ENCODE measurements at places on chromosomes 1 and 21.
A peak's percentile ranks its signal among the peaks of the same experiment; 100 is the strongest.

DNA sequence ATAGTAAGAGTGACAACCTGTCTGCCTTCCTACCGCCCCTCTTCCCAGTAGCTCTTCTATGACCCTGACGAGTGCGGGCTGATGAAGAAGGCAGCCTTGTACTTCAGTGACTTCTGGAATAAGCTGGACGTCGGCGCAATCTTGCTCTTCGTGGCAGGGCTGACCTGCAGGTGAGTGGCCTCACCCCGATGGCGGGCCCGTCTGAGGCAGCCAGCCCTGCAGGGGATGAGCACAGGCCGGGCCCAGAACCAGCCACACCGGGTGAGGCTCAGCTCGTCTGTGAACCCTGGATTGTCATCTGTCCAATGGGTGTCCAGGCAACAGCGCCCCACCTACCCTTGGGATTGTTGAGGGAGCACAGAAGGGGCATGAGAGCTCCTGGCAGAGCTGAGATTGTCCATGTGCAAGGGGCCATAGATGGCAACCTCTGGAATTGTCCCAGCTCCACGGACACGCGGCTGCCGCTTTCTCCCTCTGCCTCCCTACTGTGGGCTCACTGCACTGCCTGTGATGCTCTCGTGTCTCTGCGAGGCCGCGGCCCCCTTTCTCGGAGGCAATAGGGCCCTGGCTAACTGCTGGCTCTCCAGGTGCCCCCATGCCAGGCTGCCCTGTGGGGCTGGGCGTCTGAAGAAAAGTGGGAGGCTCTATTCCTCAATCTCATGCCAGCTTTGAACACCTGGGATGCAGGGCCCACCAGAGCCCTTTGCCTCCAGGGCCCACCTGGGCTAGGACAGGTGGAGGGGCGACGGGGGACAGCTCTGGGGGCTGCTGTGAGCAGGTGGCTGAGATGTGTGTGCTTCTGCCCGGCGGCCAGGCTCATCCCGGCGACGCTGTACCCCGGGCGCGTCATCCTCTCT is 50.0 kb upstream of the LRRC3 start:
- no peak for DNase-seq

DNA sequence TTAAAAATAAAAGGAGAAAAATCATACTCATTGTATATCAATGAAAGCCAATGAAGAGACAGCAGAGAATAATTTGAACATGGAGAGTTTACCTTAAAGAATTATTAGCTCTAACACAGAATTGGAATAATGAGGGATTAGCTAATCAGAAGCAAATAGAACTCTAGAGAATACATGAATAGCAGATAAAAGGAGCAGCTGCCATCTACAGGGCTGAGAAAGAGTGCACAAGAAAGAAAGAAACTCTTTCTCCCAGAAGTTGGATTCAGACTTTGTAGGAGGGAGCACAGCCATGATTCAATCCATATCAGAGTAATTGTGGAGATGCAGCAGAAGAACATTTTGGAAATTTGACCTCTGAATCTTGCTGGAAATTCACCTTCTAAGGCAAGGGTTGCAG is 1171.2 kb downstream of the PLA2G4A start:
- DNase-seq: no peak

DNA sequence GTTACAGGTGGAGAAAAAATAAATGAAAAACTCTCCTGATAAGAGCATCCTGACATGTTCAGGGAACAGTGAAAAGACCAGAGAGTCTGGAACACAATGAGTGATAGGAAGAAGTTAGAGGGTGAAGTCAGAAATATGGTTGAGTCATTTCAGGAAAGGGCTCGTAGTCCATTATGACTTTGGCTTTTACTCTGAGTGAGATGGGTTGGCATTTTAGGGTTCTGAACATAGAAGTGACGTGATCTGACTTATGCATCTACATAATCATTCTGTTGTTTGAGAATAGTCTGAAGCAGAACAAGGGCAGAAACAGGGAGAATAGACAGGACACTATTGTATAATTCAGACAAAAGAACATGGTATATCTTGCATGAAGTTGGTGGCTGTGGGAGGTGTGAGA is 5.8 kb downstream of the HMCN1 start:
- DNase-seq: no peak

DNA sequence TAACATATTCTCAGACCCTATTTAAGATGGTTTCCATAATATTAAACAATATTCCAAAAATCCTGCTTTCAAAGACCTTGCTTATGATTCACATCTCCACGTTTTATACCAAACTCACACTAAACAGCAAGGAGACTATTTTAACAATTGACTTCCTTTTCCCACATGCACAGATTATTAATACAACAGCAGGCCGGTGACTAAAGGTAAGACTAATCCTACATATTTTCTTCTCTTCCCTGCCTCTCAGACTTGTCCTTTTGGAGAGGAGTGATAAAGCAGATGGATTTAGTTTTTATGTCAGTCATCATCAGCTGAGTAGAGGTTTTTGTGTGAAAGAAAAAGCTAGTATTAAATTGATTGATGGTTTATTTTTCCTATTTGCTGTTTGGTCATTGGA is 400.6 kb downstream of the NTNG1 start:
- no peak for DNase-seq

- no peak for DNase-seq
These were observed 5.0 kb downstream of the NOS1AP start for GRCh38 chr1:162074276-162075005.

- no peak for DNase-seq
These were observed 5.8 kb downstream of the SHISA4 start for GRCh38 chr1:201894343-201895119.

GRCh38 chr1:46585312-46585938 is 18.6 kb downstream of the MKNK1 start:
- DNase-seq: no peak

DNA sequence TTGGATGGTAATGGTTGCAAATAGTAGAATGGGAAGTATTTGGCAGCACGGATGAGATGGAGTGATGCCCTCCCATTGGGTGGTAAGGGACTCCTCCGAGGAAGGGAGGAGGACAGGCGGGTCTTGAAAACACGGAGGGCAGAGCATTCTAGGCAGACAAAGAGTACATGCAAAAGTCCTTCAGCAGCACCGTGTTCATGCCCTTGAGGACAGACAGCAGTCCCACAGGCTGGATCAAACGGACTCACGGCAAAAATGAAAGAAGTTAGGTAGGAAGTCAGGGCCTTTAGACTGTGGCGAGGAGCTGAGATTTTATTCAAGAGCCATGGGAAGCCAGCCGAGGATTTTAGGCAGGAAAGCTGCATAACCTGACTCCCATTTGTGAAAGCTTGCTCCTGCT is 253.9 kb downstream of the RHOU start:
- no peak for DNase-seq

- DNase-seq: no peak
These were observed 187.3 kb downstream of the RYR2 start for GRCh38 chr1:237229333-237229732.

DNA sequence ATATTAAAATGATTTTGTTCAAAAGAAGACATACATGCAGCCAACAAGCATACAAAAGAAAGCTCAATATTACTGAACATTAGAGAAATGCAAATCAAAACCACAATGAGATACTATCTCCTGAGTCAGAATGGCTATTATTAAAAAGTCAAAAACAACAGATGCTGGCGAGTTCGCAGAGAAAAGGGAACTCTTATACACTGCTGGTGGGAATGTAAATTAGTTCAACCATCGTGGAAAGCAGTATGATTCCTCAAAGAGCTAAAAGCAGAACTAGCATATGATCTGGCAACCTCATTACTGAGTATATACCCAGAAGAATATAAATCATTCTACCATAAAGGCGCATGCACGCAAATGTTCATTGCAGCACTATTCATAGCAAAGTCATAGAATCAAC is 126.0 kb upstream of the HMCN1 start:
- DNase-seq: peak; percentile 17

DNA sequence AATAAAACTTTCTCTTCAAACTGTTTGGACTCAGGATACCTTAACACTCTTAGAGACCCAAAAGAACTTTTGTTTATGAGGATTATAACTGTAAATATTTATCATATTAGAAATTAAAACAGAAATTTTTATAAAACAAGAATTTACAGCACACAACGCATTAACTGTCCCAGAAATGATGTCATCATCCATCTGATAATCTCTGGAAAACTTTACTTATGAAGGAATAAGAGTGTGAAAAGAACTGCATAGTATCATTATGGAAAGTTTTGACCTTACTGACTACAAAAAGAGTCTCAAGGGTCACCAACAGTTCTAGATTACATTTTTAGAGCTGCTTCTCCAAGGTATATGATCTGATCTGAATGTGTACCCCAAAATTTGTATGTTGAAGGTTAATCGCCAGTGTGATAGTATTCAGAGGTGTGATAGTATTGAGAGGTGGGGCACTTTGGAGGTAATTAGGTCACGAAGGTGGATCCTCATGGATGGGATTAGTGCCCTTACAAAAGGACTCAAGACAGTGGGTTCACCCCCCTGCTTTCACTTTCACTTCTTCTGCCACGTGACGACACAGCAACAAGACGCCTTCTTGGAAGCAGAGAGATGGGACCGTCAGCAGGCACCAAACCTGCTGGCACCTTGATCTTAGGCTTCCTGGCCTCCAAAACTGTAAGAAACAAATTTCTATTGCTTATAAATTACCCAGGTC is 95.7 kb upstream of the NR5A2 start:
- DNase-seq: peak; percentile 16

DNA sequence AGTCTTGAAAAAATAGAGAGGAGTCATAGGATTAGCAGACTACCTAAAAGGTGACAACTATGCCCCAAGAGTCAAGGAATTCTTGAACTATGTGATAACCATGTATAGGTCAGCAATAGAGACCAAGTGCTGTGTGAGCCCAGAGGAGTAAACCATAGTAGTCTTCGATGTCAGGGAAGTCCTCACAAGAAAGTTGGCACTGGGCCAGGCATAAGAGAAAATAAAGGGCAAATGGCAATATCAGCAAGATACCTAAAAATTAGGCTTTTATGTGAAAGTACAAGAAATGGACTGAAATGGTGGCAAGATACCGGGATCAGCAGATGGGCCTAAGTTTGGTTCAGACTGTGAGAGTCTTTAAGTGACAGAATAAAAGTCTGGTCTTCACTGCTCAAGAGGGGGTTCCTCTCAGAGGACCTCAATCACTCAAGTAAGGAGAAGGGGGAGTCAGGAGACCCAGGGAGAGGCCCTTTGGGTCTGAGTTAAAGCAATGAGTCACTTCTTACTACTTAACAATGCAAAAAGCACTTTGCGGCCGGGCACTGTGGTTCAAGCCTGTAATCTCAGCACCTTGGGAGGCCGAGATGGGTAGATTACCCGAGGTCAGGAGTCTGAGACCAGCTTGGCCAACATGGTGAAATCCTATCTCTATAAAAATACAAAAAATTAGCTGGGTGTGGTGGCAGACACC is 95.0 kb downstream of the TEX35 start:
- no peak for DNase-seq

- no peak for DNase-seq
These were observed 69.5 kb downstream of the MAN1C1 start for GRCh38 chr1:25685938-25686665.

- DNase-seq: no peak
These were observed 16.8 kb downstream of the ATF6 start for GRCh38 chr1:161782886-161783285.

GRCh38 chr1:171948511-171948910 is 107.2 kb downstream of the DNM3 start:
- DNase-seq: peak; percentile 74

DNA sequence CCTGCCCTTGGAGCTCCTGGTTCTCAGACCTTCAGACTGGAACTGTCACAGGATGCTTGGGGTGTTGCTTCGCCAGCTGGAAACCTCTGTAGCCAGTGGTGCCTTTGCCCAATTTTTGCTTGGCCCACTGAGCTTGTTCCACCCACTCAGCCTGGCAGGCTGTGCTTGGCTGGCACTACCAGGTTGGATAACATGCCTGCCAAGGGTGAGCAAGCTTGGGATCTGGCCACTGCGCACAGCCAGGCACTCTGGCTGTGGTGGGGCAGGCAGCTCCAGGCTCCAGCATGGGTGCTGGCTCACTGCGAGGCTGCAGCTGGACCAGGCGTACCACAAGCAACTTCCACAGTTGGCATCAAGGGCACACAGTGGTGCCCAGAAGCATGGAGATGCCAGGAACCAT is 967.8 kb upstream of the NCAM2 start:
- DNase-seq: no peak

- DNase-seq: no peak
These were observed 352.5 kb upstream of the VAMP3 start for GRCh38 chr1:7418442-7419080.

- DNase-seq: no peak
These were observed 4.2 kb downstream of the PTGFRN start for GRCh38 chr1:116913941-116914340.

DNA sequence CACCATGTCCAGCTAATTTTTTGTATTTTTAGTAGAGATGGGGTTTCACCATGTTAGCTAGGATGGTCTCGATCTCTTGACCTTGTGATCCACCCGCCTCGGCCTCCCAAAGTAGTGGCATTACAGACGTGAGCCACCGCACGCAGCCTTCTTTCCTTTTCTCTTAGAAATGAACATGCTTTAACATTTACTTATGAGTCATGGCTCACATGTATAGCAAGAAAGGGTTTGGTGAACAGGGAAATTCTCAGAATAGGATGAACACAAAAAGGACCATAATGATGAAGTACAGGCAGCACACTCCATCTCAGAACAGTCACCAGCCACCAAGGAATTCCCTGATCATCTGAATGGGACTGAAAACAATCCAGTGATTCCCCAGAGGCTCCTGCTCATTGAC is 9.4 kb upstream of the VAMP4 start:
- DNase-seq: no peak

- no peak for DNase-seq
These were observed 43.1 kb upstream of the CCSAP start for GRCh38 chr1:229385853-229386456.

DNA sequence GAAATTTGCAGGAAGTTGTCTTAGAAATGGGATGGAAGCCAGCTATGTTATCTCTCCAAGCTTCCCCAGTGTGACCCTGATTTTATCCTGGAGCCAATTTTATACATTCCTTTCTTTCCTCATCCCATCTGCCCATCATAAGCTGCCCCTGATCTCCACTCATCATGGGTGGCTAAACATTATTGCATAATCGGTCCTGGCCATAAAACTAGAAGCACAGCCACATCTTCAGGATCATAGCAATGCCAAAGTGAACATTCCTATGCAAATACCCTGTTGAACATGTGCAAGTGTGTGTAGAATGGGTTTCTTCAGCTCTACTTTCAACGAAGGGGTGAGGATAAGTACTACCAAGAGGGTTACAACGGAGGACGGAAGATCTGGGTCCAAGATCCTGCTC is 50.6 kb upstream of the COG2 start:
- no peak for DNase-seq

DNA sequence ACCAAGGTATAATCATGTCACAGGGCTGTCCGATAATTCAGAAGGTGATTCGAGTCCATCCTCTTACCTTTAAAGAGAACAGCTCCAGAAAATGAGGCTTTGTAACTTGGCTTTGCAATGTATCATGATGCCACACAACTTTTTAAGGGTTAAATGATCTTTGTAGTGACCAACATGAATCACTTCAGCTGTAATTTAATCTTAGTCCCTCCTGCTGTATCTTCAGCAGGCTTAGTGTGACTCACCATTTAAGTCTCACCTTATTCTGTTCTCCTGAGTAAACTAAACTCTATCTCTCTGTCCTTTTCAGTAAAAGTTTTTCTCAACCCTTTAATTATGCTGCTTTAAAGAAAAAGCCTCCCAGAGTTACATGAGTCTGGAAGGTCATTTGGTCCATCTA is 1.9 kb upstream of the HIVEP3 start:
- DNase-seq: no peak

GRCh38 chr1:39359028-39359570 is 132.3 kb upstream of the BMP8A start:
- no peak for DNase-seq

- no peak for DNase-seq
These were observed 49.9 kb downstream of the COL11A1 start for GRCh38 chr1:103058391-103058790.

- peak; percentile 6 for DNase-seq
These were observed 65.8 kb downstream of the RHOU start for GRCh38 chr1:228801068-228801467.

All from AG10803 (cell line).